ENCODE measurements at places on chromosomes 2 and 18.
A peak's percentile ranks its signal among the peaks of the same experiment; 100 is the strongest.

GRCh38 chr2:144798034-144798433, 278.1 kb upstream of the ZEB2 start:
- DNase-seq = no peak

DNA sequence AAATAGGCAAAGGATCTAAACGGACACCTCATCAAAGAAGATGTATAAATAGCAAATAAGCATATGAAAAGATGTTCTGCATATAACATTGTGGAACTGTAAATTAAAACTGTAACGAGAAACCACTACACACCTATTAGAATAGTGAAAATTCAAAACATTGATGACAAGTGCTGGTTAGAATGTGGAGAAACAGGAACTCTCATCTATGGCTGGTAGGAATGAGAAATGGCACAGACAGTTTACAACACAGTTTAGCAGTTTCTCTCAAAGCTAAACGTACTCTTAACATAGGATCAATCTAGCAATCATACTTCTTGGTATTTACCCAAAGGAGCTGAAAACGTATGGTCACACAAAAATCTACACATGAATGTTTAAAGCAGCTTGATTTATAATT, 126.2 kb downstream of the TRIB2 start:
- DNase-seq = no peak

GRCh38 chr2:127220102-127220767, at the start of gene CYP27C1:
Gene CYP27C1 (minus strand): TSS chr2:127220299. CDS start chr2:127220270, 29 bp downstream.
- DNase-seq = no peak

- DNase-seq = no peak
These were observed 98.6 kb downstream of the BCL2L11 start for GRCh38 chr2:111219285-111219684.

- DNase-seq = no peak
These were observed 399.8 kb downstream of the TMEM182 start for GRCh38 chr2:103161456-103162289.

DNA sequence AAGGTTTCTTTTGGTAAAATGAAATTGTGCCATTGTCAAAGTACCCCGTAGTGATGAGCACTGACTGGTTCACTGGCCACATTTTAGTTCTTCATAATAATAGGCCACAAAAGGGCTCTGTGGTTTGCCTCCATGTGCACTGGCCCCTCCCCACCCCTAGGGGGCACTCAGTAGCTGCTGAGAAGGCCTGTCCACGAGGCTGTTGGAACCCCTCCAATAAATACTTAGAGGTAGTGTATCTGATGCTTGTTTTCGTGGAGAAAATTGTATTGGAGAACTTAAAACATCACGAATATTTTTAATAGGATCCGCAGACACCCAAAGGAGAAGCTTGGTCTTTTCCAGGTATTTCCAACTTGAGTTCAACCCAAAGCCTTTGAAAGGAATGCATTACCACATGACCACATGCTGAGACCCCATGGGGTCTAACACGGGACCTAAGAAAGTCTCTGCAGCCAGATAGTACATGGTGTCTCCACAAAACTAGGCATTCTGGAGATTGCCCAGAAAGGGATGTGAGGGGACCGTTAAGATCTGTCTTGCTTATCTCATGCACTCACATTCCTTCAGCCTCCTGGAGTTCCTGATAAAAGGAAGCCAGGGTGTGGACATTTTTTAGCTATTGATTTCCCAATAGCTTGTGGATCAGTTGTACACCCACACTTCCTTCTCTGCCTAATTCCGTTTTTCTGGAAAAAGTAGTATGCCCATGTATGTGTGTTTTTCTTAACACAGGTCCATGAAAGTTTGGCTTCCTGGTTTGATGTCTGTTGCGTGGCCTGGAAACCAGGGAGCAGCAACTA, 28.5 kb upstream of the NOSTRIN start:
- peak; percentile 62 for DNase-seq

GRCh38 chr2:132662732-132663131, 7.3 kb downstream of the LYPD1 start:
- DNase-seq = no peak

GRCh38 chr2:206098471-206098870, 12.5 kb upstream of the INO80D start:
- DNase-seq = no peak

- DNase-seq = no peak
These were observed 89.6 kb downstream of the LAMA3 start for GRCh38 chr18:23778828-23779227.

- DNase-seq = no peak
These were observed 5.3 kb upstream of the STAMBP start for GRCh38 chr2:73823416-73823815.

DNA sequence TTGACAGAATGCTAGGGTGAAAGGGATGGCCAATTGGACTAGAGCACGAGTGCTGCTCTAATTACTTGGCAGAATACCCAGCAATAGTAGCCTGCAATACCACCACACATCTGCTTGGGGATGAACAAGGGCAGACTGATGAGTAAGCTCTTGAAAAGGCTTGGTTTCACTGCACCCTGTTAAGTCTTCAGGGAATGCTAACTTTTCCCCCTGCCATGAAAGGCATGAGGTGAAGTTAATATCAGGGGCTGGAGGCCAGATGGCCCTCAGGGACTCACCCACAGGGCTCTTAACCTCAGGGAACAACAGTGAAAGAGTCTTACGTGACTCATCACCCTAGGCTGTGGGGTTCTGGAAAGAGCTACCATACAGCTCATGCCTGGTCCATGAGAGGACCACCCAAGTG, 51.7 kb upstream of the MYL1 start:
- no peak for DNase-seq

DNA sequence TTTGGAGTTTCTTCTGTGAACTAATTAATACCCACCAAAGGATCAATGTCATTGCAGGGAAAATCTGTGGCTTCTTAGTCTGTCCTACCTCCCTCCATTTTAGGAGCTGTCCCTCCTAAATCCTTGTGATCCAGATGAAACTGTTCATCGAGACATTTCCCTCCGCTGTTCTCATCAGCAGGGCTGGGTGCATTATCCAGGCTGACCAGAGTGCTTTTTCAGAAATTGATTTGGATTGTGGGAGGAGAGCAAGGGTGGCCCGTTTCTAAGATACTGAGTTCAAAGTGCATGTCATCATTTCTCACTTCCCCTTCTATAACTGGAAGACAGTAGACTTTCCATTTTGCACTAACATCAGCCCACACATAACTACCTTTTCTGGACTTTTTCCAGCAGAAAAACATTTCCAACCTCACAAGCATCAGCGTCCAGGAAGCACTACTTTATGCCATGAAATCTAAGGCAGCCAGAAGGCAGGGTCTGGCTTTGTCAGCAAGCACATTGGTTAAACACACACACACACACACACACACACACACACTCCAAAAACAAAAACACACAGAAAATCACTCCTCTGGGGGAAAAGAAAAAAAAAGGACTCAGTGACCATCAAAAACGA, 94.1 kb downstream of the ANKRD44 start:
- DNase-seq = no peak

- no peak for DNase-seq
These were observed at the start of gene GALNT1 for GRCh38 chr18:35581546-35581897. Gene GALNT1 (plus strand): TSS chr18:35581740. CDS start chr18:35654663, 72,923 bp downstream.

DNA sequence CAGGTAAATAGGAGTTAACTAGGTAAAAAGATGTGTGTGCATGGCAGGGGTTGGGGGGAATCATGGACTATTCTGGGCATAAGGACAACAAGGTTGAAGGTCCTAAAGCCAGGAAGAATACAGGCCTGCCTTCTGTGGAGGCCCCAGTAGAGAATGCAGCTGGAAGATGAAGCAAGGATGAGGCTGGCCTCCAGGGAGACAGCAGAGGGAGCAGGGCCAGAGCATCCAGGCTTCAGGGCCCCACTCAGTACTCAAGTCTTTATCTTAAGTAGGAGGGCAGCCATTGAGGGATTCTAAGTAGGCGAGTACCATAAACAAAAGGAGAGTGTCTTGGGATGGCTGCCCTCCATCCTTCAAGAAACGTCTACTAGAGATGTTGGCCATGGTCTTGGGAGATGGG, 101.8 kb upstream of the APCDD1 start:
- no peak for DNase-seq

GRCh38 chr18:21701621-21702020, 3.0 kb downstream of the ABHD3 start:
- no peak for DNase-seq

GRCh38 chr18:22020127-22020866, 149.1 kb upstream of the GATA6 start:
- peak; percentile 65 for DNase-seq

- no peak for DNase-seq
These were observed 403.3 kb downstream of the TXNL1 start for GRCh38 chr18:56235071-56235470.

DNA sequence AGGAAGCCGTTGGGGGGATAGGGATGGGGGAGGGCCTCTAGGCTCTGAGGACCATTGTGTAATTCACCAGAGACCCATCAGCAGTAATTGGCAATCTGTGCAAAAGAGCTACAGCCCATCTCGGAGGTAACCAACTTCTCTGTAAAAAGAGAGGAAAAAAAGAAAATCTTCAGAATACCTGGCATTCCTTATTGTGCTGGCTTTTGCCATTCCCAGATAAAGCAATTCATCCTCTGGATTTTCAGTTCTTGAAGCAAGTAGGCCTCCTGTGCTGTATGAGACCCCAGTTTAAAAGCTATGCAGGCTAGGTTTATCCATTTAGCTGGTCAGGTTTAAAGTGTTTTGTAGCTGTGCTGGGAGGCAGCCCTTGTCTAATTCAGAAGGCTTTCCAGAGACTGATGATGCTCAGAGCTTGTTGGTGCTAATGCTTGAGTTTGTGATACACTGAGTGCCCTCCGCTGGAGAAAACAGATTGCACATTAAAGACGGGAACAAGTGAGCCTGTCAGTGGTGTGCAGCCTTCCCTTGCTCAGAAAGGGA, at the start of gene LRRTM4:
LRRTM4 (minus strand) TSS at position 446 of the 540 bp plus-strand sequence.
- no peak for DNase-seq

GRCh38 chr2:107737756-107738155, 88.9 kb upstream of the RGPD4 start:
- no peak for DNase-seq

GRCh38 chr2:102057502-102058292, 65.9 kb downstream of the IL1R2 start:
- peak; percentile 65 for DNase-seq

- no peak for DNase-seq
These were observed 47.8 kb upstream of the FZD7 start for GRCh38 chr2:201985728-201986462.

- DNase-seq = no peak
These were observed 124.5 kb upstream of the PKDCC start for GRCh38 chr2:41923156-41923786.

DNA sequence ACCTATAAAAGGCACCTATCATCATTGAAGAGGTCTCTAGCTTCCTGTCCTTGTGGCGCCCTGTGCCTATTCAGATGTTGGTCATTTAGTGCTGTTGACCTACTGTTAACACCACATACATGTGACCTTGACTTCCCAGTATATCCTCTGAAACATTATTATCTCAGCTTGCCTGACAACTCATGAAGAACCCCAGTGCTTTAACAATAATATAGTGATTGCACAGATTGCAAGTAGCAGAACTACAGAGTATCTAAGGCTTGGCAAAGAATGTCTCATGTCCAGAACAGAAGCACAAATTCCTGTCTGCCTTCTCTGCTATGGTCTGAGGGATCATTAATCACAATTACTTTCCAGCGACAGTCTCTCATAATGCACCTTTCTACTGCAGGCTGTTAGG, 165.3 kb downstream of the LCLAT1 start:
- DNase-seq = no peak

GRCh38 chr2:230269715-230270114, 44.2 kb downstream of the SP140 start:
- no peak for DNase-seq

- no peak for DNase-seq
These were observed 85.4 kb upstream of the CPO start for GRCh38 chr2:206853915-206854314.

DNA sequence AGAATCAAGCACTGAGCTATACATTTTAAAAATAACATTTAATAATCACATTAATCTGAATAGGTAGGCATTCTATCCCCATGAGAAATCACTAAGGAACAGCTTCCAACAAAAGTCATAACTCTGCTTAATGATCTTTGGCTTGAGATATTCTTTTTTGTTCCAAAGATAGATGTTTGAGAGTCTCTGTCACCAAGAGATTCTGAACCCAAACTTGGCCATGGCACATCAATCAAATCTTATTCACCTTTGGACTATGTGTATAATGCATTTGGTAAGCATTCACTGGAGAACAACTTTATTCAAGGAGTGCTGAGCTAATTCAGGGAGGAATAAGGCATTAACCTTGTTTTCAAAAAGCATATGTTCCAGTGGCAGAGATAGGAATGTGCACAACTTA, 743.3 kb downstream of the SLC4A3 start:
- DNase-seq = no peak

DNA sequence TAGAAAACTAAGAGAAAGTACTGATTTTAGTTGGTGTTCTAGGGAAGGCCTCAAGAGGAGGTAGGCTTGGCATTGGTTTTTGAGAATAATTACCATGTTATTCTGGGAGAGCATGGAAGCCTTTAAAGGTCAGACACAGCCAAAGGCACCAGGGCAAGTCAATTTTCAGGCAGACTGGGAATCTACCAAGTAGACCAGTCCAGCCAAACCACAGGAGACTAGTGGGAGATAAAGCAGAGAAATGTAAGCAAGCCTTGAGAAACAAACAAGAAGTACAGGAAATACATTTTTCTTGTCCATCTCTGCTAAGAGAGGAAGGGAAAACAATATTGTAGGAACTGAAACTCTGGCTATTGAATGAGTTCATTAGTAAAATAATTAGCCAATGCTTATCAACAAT, 5.5 kb upstream of the CCDC68 start:
- DNase-seq = no peak

DNA sequence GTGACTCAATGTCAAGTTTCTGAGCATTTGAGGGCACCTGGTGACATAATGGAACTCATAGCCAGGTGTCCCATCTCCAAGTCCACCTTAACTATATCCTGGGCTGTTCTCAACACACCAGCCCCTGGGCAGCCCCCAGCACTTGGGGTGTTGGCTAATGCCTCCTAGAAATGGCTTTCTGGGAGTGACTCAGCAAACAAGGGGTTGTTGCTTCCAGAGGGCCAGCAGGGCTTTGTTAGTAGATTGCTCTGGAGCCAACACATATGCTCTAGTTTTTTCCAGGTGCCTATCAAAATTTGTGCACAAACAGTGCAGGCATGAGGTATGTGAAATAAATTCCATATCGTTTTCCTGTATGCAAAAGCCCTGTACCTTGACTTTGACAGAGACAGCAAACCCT, 448.4 kb downstream of the SLC4A3 start:
- no peak for DNase-seq

DNA sequence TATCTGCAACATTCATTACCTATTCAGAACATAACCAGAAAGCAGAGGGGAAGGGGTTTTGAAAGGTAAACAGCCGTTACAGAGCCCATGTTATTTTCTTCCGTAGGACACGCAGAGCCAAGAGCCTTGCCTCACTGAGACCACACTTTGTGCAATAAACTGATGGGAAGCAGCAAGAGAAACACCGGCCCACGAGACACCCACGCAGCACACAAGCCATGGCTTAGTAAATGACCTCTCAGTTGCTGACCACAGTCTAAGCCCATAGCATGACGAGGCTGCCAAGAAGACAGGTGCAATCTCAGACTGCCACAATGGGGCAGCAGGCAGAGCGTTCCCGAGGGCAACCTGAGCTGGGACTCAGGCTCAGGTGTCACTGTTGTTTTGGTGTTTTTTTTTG, 59.6 kb downstream of the CABYR start:
- peak; percentile 76 for DNase-seq
